Stimulated activated CD8-positive, alpha-beta memory T cell treated with anti-CD3 and anti-CD28 coated beads, Interleukin-4, amount 100 ng/mL, for 48 hours (primary cell): ENCODE measurements at places on chromosomes 11 and 22.
A peak's percentile ranks its signal among the peaks of the same experiment; 100 is the strongest.

- DNase-seq, result no peak
These were observed 44.1 kb downstream of the FAM118A start for GRCh38 chr22:45353786-45354185.

- no peak for DNase-seq
These were observed 255.9 kb downstream of the C11orf87 start for GRCh38 chr11:109677876-109678275.

- no peak for DNase-seq
These were observed 50.1 kb downstream of the RELT start for GRCh38 chr11:73426219-73426850.

DNA sequence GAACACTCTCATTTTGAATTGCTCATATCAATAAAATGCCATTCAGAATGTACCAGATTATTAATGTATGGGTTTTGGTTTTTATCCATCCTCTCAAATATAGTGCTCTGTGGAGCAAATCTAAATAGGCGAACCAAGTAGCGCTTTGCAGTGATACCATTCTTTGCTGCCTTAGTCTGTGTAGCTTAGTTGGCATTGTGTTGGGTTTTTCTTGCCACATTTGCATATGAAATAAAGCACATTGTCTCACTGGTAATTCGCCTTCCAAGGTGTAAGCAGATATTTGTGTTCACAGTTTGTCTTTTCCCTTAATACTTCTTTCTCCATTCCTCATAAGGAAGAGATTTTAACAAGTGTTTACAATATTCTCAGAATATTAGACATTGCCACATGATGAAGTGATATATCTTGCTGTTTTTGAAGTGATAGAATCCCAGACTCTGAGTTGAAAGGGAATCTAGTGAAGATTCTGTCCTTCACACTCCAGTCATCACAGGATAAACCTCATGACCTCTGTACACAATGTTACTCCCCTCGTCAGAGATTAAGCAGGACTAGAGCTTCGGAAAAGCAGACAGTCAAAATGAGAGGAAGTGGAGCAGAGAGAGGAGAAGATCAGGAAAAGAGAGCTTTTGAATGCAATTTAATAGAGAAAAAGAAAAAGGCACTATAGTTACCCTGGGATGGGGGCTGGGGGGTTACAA, 16.5 kb downstream of the C11orf91 start:
- DNase-seq, result no peak

DNA sequence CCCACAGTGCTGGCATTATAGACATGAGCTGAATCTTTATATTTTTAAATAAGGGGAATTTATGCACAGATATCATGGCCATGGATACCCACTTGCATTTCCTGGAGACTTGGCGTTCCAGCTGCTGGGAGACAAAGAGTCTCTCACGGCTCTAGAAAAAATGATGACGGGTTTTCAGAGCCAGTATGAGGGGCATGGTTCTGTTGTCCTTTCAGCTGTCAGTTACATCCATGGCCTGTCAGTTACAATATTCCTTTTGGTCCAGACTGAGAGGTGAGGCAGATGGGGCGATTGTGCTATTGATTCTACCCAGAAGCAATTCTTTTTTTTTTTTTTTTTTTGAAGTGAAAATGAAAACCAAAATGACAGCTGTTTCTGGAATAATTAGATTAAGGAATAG, 29.7 kb downstream of the USH1C start:
- no peak for DNase-seq

GRCh38 chr11:112962579-112963367, 1.6 kb downstream of the NCAM1 start:
- DNase-seq, result no peak

DNA sequence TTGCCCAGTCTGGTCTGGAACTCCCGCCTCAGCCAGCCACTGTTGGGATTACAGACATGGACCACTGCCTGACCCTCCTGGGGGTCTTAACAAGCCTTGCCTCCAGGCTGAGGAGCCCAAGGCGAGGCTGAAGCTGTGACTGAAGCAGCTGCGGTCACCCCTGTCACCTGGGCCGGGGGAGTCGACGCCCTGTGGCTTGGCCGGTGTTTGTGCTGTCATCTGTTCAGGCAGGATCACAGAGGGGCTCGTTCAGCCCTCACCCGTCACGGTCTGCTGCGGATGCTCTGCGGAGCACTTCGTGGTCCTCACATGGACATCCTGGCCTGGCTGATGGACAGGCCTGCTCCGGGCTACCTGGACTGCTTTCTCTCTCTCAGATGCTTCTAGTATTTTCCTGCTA, 23.8 kb downstream of the TRMU start:
- DNase-seq, result no peak

GRCh38 chr11:123305601-123306375, 110.7 kb upstream of the CLMP start:
- no peak for DNase-seq

DNA sequence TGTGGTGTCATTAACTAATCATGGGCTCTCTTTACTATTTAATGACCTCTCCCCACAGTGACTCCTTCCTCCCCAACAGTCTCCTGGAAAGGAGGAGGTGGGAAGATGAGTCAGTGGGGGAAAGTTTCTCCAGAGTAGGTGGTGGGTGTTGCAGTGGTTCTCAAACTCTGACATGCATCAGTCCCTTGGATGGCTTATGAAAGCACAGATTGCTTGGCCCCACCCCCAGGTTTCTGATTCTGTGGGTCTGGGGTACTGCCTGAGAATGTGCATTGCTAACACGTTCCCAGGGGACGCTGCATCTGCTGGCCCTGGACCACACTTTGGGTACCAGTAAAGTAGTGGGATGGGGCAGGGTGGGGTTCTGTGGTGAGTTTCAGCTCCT, 9.8 kb downstream of the CD82 start:
- DNase-seq, result peak; percentile 77

- DNase-seq, result no peak
These were observed 687 bp upstream of the ARSA start for GRCh38 chr22:50628543-50629134.
